Progenitor cell of endocrine pancreas (in vitro differentiated cells): ENCODE measurements at places on chromosomes 1 and 21.
A peak's percentile ranks its signal among the peaks of the same experiment; 100 is the strongest.

GRCh38 chr1:244324176-244324883 lies 127.4 kb downstream of the ADSS2 start:
- no peak for DNase-seq

- no peak for DNase-seq
Measured at GRCh38 chr1:8525216-8525557, 207.3 kb downstream of the SLC45A1 start.

- no peak for DNase-seq
Measured at GRCh38 chr1:21292503-21292983, 2.3 kb upstream of the ECE1 start.

DNA sequence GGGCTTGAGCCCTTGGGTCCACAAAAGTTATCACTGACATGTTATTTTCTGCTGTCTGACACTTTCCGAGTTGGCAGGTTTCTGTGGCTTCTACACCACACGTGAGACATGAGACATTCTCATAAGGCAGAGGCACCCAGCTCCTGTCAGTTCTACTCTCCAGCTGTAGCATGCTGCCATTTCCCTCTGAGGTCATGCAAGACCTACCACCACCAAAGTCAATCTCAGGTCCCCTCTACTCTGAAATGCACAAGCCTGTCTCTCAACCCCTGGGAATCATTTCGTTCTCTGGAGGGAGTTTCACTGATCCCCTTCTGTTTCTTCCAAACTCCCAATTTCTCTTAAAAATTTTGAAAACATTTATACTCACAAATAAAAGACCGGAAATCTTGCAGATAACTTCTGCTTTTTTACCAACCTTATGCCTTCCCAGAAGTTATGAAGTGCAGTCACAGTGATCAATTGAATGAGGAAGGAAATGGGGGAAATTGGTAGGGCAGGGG lies 39.5 kb upstream of the CR2 start:
- DNase-seq = no peak

- DNase-seq = no peak
Measured at GRCh38 chr1:50516056-50516455, 92.8 kb upstream of the DMRTA2 start.

- DNase-seq = peak; percentile 35
Measured at GRCh38 chr1:229203030-229203751, 67.7 kb upstream of the RAB4A start.

- DNase-seq = no peak
Measured at GRCh38 chr1:117537291-117537920, 68.4 kb upstream of the TENT5C start.

GRCh38 chr1:26557008-26557407 lies 27.4 kb downstream of the RPS6KA1 start:
- no peak for DNase-seq

- no peak for DNase-seq
Measured at GRCh38 chr1:183569141-183569540, 21.1 kb downstream of the NCF2 start.

DNA sequence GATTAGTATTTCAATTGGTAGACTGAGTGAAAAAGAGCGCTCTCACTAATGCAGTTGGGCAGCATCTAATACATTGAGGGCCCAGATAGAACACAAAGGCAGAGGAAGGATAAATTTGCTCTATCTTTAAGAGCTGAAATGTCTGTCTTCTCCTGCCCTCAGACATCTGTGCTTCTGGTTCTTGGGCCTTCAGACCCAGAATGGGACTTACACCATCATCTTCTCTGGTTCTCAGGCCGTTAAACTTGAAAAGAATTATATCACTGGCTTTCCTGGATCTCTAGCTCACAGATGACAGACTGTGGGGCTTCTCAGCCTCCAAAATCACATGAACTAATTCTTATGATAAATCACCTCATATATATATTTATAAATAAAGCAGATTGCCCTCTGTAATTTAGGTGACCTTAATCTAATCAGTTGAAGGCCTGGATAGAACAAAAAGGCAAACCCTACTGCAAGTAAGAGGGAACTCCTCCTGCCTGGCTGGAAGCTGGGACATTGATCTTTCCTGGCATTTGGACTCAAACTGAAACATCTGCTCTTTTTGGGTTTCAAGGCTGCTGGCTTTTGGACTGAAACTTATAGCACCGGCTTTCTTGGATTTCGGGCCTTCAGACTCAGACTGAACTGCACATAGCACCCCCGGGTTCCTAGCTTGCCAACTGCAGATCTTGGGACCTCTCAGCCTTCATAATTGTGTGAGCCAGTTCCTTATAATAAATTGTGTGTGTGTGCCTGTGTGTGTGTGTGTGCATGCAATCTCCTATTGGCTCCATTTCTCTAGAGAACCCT lies 390.4 kb upstream of the PLXNA2 start:
- DNase-seq = no peak

DNA sequence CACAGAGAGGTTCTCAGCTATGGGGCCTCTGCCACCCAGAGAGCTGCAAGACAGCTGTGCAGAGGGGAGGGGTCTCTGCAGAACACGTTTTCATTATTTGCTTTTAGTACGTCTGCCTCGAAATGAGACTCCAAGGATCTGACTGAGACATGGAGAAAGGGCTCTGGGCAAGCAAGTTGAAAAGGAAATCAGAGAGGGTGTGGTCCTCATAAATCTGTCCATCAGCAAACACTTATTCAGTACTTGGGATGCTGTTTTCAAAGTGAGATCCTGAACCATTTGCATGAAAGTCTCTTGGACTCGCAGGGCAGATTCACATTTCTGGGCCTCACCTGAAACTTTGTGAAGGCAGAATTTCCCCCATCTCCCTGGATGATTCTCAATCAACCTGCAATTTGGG lies 197.4 kb upstream of the GALNT2 start:
- DNase-seq = no peak

- no peak for DNase-seq
Measured at GRCh38 chr1:89719502-89720306, 86.8 kb downstream of the LRRC8C start.

- DNase-seq = no peak
Measured at GRCh38 chr1:3652548-3653285, 401 bp downstream of the TP73 start.

- no peak for DNase-seq
Measured at GRCh38 chr1:109152196-109152595, 38.3 kb downstream of the ELAPOR1 start.

- DNase-seq = no peak
Measured at GRCh38 chr21:35764077-35764476, 296.2 kb downstream of the SETD4 start.

GRCh38 chr1:6497215-6497866 lies 5.9 kb upstream of the PLEKHG5 start:
- DNase-seq = no peak

DNA sequence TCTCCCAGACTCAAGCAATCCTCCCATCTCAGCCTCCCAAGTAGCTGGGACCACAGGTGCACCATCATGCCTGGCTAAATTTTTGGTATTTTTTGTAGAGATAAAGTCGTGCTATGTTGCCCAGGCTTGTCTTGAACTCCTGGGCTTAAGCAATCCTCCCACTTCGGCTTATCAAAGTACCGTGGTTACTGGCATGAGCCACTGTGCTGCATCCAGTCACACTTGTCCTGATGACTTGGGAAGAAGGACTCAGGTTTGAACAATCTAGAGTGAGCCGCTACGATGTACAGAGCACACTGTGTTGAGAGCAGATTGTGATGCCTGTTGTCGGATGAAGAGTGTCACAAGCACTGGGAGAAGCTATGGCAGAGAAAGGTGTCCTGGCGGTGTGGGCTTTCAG lies 27.2 kb downstream of the RNF187 start:
- no peak for DNase-seq

GRCh38 chr1:234681065-234681464 lies 71.1 kb upstream of the IRF2BP2 start:
- no peak for DNase-seq

DNA sequence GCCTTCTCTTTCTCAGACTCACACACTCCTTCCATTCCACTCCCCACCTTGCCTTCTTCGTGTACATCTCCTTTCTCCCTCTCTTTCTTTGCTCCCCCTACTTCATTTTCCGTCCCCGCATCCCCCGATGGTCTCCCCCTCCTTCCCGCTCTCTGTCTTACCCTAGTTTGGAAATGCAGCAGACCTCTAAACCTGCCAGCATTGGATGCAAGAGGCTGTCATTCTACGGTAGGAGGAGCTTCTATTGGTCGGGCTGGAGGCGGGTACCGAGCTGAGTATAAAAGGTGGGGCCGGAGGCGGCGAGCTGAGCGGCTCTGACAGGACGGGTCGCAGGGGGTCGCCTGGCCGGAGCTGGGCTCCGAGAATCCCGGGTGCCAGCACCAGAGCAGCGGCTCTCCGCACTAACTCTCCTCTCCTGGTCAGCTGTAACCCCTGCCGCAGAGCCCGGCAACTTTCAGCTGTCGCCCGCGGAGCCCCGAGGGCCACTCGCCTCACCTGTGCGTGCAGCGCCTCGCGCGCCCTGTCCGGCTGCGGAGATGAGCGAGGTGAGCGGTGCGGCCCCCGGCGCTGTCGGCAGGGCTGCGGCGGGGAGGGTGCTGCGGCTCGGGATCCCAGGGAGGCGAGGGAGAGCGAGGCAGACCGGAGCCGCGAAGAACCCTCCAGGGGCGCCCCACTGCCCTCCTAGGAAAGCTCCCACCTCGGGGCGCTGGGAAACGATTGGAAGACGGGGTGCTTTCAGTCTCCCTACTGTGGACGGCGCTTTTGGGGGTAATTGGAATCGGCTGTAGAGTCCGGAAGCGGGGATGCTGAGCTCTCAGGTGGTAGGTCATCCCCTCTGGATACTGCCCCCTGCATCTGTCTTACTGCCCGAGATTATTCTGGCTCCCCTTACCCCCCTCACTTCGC lies at the start of gene PCP4L1:
TSS of gene PCP4L1 (plus strand) at position 307 of the 906 bp plus-strand sequence. CDS start at position 537, 230 bp downstream.
- peak; percentile 62 for DNase-seq

DNA sequence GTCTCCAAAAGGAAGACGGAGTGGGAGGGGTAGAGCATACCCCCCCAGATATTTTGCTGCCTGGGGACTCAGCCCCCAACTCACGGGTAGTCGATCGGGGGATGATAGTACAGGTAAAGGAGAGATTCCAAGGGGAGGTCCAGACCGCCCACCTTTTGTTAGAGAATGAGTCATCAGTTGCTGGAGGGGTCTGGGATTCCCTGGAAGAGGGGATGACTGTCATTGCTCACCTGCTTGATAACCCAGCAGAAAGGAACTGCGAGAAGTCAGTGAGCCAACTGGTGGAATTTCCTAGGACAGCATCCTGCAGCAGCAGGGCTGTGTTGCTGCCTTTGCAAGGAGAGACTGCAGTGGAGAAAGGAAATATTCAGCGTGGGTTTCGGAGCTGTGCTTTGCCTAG lies 64.4 kb downstream of the MACF1 start:
- DNase-seq = no peak

DNA sequence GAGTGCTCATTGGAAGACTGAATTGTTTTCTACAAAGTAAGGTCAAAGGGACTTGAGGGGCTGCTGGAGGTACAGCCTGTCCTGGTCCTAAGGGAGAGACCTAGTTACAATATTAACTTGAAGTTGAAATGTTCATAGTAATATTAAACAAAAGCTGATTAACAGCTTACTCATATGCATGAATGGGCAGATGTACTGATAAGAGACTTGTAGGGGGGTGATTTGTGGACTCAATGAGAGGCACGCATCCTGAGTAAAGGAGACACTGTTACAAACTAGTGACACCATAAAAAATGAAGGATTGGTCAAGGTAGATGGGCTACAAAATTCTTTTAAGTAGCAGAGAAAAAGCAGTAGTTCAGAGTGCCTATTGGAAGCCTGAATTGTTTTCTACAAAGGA lies 2.7 kb downstream of the HSD11B1 start:
- no peak for DNase-seq

- no peak for DNase-seq
Measured at GRCh38 chr1:167728818-167729410, 7.1 kb downstream of the MPZL1 start.

DNA sequence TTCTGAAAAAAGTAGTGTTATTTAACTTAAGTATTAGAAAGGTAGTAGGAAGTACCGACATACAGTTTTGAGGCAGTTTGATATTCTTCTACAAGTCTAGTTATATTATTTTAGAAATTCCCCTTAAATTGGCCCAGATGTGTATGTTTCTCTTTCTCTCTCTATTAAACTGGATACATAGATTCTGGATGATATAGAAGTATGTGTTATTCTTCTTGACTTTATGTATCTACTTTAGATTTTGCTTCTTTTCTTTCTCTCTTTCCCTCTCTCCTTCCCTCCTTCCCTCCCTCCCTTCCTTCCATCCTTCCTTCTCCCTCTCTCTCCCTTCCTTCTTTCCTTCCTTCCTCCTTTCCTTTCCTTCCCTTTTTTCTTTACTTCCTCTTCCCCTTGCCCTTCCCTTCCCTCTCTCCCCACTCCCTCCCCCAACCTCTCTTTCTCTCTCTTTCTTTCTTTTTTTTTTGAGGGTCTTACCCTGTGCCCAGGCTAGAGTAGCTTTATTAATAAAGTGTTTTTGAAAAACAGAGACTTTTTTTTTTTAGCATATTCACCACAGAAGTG lies 124.3 kb downstream of the OSBPL9 start:
- no peak for DNase-seq

DNA sequence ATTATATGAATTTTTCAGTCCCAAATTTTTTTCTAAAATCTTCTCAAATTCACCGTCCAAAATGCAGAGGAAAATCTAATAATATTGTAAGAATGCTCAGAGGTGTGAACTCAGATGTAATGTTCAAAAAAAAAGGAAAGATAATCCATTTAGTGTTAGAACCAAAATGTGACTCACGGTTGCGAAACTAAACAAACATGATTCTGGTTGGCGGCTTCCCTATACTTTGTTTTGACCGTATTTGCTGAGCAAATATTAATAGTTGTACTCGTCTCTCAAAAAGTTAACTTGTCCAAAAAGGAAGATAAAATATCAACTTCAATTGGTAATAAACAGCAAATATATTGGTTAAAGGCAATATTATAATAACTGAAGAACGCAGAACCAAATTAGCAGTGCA lies 34.4 kb downstream of the ZSWIM5 start:
- no peak for DNase-seq

DNA sequence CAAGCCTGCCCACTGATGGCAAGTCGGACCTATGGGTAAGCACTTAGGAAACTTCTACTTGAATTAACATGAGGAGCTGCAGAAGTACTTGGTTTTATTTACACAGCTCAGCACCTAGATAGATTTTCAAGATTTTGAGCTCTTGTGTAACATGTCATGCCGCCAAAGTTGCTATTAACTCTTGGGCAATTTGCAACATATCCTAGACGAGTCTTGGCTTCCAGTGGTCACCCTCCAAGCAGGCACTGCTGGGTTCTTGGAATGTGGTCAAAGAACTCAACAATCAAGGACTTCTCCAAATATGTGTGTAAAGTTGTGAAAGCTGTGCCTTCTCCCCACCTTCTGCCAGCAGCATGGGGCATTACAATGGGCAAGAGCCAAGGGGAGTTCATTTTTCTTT lies 17.8 kb upstream of the GUCA2B start:
- no peak for DNase-seq

GRCh38 chr1:10698726-10699469 lies 97.5 kb downstream of the CASZ1 start:
- DNase-seq = no peak

- no peak for DNase-seq
Measured at GRCh38 chr1:228842094-228842775, 107.0 kb downstream of the RHOU start.
